LHCN-M2 (cell line): ENCODE measurements at places on chromosomes 12 and 14.

GRCh38 chr14:61837336-61838229 is 75.4 kb downstream of the SNAPC1 start:
- peak; percentile 77 for DNase-seq

GRCh38 chr14:61563880-61564617 is 131.3 kb upstream of the HIF1A start:
- DNase-seq: no peak

- DNase-seq: no peak
Observed at GRCh38 chr12:111173836-111174235, 195.1 kb downstream of the PHETA1 start.

- DNase-seq: no peak
Observed at GRCh38 chr12:113186666-113187325, 1.3 kb downstream of the RITA1 start.

DNA sequence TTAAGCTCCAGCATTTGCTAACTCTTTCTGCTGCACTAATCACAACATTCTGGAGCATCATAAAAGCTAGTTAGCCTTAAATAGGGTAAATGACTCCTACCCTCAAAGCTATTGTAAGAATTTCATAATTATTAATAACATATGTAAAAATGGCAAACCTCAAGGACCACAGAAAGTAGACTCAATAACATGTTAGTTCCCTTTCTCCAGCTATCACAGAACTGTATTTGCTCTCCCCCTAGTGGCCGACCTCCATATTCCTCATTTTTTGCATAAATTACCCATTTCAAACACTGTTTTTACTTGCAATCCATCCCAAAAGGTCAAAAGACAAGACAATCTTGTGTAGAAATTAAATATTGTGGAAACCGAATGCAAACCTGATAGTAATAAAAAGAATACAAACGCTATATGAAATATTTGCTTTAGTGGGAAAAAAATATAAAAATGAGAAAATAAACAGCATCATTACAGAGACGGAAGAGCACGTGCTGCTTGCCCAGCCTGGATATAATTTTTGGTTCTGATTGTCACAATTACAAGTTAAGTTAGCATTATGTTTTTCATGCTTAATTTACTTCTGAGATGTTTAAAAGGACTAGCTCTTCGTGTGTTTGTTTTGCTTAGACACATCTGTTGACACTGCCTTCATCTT is 97.9 kb downstream of the RERGL start:
- DNase-seq: peak; percentile 42

- DNase-seq: no peak
Observed at GRCh38 chr12:94025756-94026155, 122.6 kb upstream of the PLXNC1 start.

- no peak for DNase-seq
Observed at GRCh38 chr14:33460164-33460563, 490.7 kb downstream of the EGLN3 start.

GRCh38 chr14:34983148-34983760 is 462 bp downstream of the SRP54 start:
- DNase-seq: no peak

DNA sequence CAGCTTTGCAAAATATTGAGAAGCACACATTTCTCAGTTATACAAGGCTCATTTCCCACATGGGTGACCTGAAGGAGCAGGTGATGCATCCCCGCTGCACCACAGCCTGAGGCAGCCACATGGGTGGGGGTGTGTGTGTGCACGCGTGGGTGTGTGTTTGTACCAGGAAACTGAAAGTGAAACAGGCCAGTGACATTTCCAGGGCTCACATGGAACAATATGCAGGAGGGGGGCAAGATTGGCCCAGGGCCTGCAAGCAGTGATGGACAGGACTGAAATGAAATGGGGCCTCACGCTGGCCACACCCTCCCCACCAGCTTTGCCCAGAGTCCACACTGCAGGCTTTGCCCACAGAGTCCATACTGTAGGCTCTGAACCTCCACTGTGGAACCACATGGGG is 154.2 kb upstream of the PARP11 start:
- no peak for DNase-seq

- peak; percentile 32 for DNase-seq
Observed at GRCh38 chr14:90319173-90319572, 12.6 kb downstream of the NRDE2 start.

- peak; percentile 34 for DNase-seq
Observed at GRCh38 chr14:22296722-22297121, 292.3 kb downstream of the DAD1 start.

DNA sequence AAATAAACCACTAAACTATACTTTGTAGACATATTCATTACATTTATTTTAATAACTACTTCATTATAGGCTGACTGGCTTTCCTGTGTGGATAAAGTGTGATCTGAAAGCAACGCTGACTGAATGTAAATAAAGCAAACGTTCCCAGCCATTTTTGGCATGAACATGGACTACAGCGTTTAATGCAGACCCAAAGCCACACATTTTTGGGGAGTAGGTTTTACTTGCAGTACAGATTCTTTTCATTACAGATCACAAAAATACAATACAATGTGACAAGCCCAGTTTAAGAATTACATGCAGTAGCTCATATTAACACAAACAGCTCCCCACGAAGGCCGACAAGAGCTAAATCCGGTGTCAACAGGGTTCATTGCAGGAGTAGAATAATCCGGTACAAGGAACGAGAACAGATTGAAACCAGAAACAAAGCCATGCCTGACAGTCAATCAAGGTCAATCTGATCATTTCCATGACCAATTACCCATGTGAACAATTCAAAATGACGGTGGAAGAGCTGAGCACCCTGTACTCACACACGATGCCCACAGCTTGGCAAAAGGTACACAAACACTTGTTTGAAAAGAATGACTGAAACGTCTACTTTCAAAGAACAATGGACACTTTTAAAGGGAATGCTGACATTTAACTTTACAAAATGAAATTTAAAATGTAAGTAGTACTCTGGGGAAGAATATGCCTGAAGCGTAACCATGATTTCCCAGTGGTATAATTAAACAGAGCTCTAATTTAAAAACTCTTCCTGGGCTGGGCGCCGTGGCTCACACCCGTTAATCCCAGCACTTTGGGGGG is 5.3 kb downstream of the BAG5 start:
- no peak for DNase-seq

DNA sequence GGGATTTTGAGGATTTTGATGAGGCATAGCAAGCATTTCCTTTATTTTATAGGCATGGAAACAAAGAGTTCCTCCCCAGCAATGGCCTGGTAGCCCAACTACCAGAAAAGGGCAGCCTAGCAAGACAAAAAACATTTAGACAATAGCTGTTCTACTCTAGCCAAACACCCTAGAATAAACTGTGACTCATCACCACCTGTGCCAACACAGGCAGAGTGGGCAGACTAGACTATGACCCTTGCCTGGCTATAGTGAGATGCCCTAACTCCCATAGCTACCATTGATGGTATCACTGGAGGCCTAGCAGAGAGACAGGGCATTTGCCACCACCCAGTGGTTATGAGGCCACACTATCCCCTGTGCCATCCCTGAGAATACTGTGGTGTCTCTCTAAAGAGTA is 15.5 kb upstream of the CCER1 start:
- peak; percentile 66 for DNase-seq

GRCh38 chr14:36520601-36521525 is 831 bp upstream of the NKX2-1 start:
- peak; percentile 23 for DNase-seq

GRCh38 chr12:11171969-11172675 is 1.1 kb downstream of the SMIM10L1 start:
- peak; percentile 24 for DNase-seq

- DNase-seq: no peak
Observed at GRCh38 chr12:2537868-2538541, 256.8 kb upstream of the FKBP4 start.

- no peak for DNase-seq
Observed at GRCh38 chr14:101497684-101498525, 63.4 kb upstream of the DIO3 start.

GRCh38 chr12:80702889-80703805 is 4.3 kb upstream of the MYF6 start:
- DNase-seq: peak; percentile 98

DNA sequence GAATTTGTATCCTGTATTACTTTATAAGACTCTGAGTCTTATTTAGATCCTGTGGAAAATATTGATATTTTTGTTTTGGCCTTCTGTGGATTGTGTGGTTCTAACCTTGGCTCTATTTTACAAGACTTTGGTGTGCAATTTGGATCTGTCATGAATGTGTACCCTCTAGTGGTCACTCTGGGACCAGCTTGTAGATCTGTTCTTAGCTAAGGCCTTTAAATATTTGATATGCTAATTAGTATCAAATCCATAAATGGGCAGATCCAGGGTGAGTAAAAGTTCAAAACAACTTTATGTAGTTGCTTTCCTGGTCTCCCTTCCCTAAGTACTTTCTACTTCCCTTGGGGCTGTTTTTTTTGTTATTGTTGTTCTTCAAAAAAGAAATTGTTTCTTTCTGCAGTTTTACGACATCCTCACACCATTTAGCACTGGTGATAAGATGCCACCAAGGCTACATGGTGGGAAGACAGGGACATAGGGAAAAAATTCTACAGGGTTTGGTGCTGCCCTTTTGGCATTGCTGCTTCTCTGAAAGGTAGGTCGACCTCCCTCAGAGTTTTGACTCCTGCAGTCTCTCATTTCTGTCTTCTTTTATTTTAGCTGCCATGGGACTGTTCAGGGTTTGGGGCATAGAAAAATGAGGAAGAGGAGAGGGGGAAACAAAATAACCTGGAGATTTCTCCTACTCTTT is 238.5 kb downstream of the GPHN start:
- DNase-seq: peak; percentile 56

GRCh38 chr12:24562771-24563431 is 386.0 kb downstream of the BCAT1 start:
- DNase-seq: peak; percentile 37

- DNase-seq: no peak
Observed at GRCh38 chr12:69047990-69048389, 115.0 kb upstream of the CPM start.

GRCh38 chr12:4031703-4032291 is 158.6 kb upstream of the PARP11 start:
- DNase-seq: peak; percentile 30

DNA sequence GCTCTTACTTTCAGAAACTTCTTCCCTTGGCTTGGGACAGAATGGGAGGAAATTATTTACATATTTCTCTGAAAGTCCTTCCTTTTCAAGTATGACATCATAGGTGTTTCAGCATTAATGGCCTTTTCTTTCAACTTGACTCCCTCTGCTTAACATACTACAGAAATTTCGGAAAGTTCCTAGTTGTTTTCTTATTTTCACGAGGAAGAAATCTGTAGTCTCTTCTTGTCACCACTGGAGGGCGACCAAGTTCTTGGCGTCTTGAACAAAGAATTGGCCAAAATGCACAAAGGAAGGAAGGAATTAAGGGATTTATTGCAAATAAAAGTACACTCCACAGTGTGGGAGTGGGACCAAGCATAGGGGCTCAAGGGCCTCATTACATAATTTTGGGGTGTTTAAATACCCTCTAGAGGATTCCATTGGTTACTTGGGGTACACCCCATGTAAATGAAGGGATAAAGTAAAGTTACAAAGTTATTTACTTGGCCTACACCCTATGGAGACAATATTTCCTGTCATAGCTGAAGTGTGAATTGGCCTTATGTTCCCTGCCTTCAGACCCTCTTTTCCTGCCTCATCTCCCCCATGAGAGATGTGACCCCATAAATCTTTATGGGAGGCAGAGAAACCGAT is 70.4 kb downstream of the RPL10L start:
- DNase-seq: peak; percentile 44

DNA sequence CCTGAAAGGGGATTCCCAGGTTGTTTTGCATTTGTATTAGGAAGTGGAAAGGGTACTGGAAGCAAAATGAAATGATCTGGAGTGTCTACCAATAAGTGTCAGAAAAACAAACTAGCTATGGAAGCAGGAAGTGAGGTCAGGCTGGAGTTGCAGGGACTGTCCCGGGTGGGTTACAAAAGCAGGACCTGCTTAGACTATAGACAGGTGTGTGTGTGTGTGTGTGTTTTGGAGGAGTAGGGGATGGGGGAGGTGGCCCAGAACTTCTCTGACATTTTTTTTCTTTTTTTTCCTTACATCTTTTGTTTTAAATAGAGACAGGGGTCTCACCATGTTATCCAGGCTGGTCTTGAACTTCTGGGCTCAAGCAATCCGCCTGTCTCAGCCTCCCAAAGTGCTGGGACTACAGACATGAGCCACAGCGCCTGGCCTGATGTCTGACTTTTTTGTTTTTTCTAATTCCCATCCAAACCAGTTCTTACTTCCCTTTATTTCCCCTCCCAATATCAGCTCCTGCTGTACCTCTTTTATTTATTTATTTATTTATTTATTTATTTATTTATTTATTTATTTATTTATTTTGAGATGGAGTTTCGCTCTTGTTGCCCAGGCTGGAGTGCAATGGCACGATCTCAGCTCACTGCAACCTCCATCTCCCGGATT is 512 bp upstream of the RND1 start:
- no peak for DNase-seq

GRCh38 chr12:10505620-10506019 is at the start of gene EIF2S3B:
EIF2S3B (plus strand) TSS chr12:10505890; CDS start chr12:10505903, 13 bp downstream.
- DNase-seq: no peak

- no peak for DNase-seq
Observed at GRCh38 chr12:51890511-51891171, 2.7 kb downstream of the ANKRD33 start.

- DNase-seq: no peak
Observed at GRCh38 chr12:97764700-97765099, 302.1 kb downstream of the RMST start.

DNA sequence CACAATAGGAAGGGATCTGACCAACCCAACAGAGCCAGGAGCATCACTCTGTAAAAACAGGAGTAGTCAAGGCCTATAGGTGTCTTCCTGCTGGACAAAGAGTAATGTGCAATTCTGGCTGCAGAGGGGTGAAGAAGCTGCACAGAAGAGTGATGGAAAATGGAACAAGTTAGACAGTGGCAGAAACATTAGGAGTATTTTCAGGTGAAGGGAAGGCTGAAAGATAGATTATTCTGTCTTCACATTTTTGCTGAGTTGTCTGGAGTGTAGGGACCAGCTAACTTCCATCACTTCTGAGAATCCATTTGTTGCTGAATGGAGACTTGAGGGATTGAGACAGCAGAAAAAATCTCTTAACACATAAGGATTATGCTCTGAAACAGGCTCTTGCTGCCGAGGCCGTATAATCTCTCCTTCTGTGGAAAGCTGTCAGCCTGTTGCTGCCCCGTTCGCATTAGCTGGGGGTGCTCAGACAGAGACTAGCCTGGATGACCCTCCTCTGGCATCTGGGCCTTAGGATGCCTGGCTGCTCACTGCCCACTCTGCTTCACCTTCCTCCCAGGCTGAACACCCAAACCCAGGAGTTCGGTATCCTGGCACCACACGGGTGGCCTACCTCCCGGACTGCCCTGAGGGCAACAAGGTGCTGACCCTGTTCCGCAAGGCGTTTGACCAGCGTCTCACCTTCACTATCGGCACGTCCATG is 3.1 kb upstream of the ARHGEF25 start:
- DNase-seq: no peak

- peak; percentile 48 for DNase-seq
Observed at GRCh38 chr12:32107359-32108267, 966 bp downstream of the BICD1 start.
